Astrocyte of the spinal cord (primary cell): ENCODE measurements at places on chromosomes 7 and 10.
A peak's percentile ranks its signal among the peaks of the same experiment; 100 is the strongest.

DNA sequence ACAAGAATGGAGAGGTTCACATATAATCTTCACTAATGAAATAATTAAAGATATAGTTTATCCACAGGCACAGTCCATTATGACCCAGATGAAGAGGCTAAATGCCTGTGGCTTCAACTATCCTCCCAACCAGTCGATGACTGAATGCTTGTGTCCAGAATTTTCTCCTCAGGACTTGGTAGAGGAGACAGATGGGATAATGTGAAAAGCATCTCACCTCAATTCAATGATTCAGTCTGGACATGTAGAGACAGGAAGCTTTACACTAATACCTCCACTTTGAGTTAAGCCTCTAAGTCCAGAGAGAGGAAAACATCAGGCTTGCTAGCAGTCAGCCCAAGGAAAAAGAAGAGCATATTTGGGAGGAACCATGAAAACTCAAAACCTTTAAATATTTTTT lies 59.1 kb upstream of the COL1A2 start:
- no peak for DNase-seq

- no peak for DNase-seq
Measured at GRCh38 chr10:44776181-44776580, 135.0 kb upstream of the TMEM72 start.

DNA sequence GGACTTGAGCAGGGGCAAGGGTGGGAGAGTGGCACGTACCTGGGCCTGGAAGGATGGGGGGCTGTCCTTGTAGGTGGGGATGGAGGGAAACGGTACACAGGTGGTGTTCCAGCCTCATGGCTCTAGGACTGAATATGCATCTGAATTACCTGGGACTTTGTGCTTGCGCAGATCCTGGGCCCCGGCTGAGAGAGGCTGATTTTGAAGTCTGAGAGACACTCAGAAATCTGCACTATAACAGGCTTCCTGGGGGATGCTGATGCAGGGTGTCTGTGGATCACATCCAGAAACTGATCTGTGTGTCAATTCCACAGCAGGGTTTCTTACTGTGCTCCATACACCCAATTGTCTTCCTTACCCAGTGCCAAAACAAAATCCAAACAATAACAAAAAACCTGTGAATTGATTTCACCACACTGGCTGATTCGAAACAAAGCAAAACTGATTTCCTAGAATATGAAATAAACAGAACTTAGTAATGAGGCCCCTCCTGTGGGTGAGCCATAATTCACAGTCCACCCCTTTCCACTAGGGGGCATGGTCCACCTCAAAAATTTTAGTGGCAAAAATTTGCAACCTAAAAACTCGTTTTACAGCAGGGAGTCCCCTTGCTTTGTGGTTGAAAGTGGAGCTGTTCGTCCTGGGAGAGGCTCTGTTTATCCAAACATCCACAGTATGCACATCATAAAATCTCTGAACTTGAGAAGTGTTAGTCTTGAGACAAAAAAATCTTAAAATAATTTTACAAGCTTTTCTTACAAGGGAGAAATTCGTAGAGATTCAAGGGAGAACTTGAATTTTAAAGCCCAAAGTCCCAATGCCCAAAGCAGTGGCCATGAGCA lies 32.0 kb upstream of the PLEKHA1 start:
- peak; percentile 65 for DNase-seq

DNA sequence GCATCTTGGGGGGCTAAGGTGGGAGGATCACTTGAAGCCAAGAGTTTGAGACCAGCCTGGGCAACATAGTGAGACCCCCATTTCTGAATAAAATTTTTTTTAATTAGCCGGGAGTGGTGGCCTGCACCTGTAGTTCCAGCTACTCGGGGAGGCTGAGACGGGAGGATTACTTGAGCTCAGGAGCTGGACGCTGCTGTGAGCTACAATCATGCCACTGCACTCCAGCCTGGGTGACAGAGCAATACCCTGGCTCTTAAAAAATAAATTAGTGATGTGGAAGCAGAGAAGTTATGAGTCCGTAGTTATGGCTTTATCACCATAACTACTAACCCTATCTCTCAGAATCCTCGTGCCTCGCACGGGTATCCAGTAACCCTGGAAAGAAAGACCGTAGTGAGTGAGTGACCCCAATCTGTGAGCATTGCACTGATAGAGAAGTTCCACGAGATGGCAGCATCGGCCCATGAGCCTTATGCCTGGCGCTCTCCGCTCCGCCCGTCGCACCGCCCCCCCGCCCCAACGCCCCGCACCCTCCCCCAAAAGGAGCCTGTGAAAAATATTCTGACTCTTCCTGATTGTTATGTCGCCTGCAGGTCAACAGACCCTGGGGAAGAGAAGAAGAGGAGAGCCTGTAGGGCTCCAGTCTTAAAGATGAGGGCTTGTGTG lies 4.9 kb upstream of the SLC29A3 start:
- DNase-seq, result peak; percentile 19

- DNase-seq, result no peak
Measured at GRCh38 chr10:21827308-21827707, 176.2 kb downstream of the DNAJC1 start.

- DNase-seq, result no peak
Measured at GRCh38 chr10:81886939-81887338, 11.9 kb downstream of the NRG3 start.

DNA sequence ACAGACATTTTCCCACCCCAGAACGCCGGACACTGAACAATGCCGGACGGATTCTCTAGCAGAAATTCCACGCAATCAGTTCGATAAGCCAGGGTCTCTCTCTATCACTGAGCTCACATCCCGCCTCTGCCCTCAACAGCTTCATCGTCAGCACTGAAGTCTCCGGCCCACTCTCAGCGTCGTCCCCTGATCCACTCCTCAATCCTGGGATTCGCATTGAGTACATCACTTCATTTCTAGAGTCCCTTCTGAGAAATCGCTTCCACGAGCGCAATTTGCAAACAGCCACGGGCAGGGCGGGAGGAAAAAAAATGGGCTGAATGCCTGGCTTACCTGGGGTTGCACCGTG lies 365 bp downstream of the YME1L1 start:
- no peak for DNase-seq

GRCh38 chr7:75722373-75722772 lies 16.4 kb downstream of the HIP1 start:
- no peak for DNase-seq

GRCh38 chr7:90720984-90721760 lies 125.1 kb downstream of the CDK14 start:
- DNase-seq, result peak; percentile 79

DNA sequence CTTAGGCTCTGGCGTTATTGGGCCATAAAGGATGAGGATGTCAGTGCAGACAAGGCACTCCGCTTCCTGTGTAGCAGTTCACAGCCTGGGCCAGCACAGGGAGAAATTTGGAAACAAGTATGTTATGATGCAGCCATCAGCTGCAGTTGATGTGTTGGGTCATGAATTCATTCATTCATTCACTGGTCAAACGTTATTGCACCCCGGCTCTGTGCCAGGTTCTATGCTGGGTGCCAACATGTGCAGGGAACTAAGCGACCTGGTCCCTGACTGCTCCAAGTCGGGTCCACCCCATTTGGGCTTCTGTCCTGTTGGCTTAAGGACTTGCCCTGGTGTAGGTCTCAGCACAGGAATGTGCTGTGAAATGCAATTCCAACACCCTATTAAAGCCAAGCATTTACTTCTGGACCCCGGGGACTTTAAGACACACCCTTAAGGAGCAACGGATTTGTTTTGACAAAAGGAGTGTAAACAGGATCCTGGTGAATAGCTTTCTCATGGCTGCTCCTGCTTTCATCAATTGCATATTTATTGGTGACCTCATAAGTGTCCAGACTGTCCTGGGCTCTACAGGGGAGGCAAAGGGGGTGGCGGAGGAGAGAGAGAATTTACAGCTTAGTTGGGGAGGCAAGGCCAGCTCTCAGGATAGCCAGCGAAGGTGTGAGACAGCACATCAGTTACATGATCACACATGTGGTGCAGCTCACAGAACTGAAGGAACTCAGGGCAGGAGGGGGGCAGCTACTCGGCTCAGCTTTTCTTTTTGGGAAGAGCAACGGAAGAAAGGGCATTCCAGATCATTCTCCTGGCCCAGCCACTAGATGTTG lies 158.6 kb downstream of the GRK5 start:
- peak; percentile 9 for DNase-seq

DNA sequence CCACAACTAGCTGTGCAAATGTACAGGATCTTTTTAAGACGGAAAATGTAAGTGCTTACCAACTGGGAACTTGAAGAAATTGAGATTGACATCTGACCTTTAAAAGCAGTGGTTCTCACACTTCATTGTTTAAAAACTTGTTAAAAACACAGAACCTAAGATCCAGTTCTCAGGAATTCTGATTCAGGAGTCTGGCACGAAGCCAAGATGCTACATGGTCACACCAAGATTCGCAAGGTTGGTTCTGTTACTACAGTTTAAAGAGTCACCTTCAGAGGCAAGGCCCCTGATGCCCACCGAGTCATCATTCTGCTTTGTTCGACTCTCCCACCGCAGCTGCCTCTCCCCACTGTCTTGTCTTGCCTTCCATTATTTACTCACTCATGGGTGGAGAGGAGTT lies 113.3 kb downstream of the GLI3 start:
- no peak for DNase-seq
